PC-3 (cell line): ENCODE measurements at places on chromosomes 1 and 21. TPM values are rescaled to one million over a fixed set of nuclear protein-coding genes. Genes with fewer than 3 reads are reported as not detected.

Gene IKBKE
- total RNA-seq = 27.0 and 28.3 TPM in 2 replicates

Gene DDI2
- 15.0 and 22.0 TPM in 2 replicates for total RNA-seq

Gene TDRD5
- not detected in 2 replicates for total RNA-seq

Gene SPRR2B
- total RNA-seq = not detected in 2 replicates

Gene VWA1
- total RNA-seq = 59.1 and 74.5 TPM in 2 replicates

Gene RC3H1
- total RNA-seq = 7.5 and 10.5 TPM in 2 replicates

Gene LCK
- total RNA-seq = 3.6 and 4.3 TPM in 2 replicates

Gene EPHA2
- total RNA-seq = 459 and 567 TPM in 2 replicates

Gene TPTE
- not detected in 2 replicates for total RNA-seq
